ENCODE measurements at places on chromosomes 1 and 21.

DNA sequence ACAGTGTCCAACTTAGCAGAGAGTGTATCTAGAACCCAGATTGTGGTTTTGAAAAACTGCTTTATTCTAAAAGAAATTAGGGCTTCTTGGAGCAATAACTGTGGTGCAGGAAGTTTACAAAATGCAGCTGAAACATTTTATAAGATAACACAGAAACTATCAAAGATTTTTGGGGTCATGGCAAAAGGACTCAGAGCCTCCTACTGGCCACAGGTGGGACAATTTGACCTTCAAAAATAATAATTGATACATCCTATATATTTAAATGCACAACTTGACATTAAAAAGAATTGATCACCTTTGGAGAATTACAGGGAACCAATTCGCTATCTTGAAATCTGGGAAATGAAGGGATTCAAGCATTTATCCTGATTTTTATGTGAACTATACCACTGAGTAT is 235.2 kb downstream of the RPS6KC1 start:
- no peak for DNase-seq

- no peak for DNase-seq
Measured at GRCh38 chr1:50473513-50473912, 50.3 kb upstream of the DMRTA2 start.

DNA sequence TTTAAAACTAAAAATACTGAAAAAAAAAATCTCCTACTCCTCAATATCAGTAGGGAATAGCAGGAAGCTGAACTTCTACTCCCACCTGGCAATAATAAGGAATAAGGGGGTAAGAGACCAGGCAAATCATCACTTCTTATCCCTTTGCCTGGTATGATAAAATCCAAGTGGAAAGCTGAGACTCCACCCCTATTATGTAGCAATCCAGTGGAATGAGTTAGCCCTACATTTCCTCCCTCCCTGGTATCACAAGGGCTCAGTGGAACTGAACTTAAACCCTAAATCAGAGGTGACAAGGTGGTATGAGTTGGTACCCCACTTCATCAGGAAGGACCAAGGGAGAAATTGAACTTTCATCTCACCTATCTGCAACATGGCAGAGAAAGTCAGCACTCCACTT is 25.7 kb downstream of the TRIM33 start:
- no peak for DNase-seq

- peak; percentile 25 for DNase-seq
Measured at GRCh38 chr1:115296981-115297380, 41.1 kb downstream of the NGF start.

GRCh38 chr1:12554521-12555305 is 63.3 kb downstream of the DHRS3 start:
- DNase-seq: no peak

DNA sequence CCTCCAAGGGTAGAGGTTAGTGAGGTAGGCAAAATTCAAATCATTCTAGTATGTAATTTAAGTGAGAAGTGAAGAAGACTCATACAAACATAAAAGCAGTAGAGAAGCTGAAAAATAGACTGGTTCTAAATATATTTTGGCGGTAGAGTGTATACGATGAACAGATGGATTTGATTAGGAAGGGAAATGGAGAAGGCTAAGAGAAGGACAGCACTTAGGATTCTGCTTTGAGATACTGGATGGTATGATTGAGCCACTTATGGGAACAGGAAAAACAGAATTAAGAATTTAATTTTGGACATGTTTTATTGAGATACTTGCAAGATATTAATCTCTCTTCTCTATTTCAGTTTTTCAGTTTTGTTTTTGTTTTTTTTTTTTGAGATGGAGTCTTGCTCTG is 60.1 kb downstream of the EPB41 start:
- no peak for DNase-seq

GRCh38 chr1:184747089-184747955 is 7.3 kb downstream of the EDEM3 start:
- peak; percentile 63 for DNase-seq

- no peak for DNase-seq
Measured at GRCh38 chr1:224541901-224542630, 74.1 kb upstream of the CNIH3 start.

DNA sequence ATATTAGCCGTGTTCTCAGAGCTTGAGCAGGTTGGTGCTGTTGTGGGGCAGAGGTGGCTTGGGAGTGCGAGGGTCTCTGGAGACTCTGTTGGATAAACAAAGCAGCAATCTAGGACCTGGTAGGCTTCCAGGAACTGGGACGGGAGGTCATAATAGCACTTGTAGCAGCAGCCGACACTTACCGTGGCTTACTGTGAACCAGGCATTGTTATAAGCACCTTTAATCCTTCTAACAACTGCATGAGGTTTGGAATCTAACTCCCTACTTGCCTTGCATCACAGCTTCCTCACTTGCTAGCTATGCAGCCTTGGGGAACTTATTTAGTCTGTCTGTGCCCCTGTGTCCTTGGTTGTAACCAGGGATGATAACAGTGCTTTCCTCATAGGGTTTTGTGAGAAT is 94.9 kb downstream of the NAV1 start:
- no peak for DNase-seq

DNA sequence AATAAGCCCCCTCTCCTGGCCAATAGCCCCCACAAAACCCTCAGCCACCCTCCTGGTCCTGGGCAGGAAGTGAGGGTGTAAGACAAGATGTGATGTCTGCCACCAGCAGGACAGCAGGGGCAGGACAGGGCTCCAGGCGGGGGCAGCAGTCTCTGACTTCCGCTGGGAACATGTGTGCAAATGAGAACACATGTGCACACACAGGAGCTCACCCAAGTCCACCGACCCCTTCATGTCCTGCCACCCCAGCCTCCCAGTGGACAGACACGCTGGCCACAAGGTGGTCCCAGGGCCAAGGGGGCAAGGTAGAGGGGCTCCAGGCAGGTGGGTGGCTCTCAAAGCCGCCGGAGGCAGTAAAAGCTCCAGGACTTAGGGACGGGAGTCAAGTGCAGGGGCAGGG is 60.1 kb downstream of the KCNAB2 start:
- no peak for DNase-seq

DNA sequence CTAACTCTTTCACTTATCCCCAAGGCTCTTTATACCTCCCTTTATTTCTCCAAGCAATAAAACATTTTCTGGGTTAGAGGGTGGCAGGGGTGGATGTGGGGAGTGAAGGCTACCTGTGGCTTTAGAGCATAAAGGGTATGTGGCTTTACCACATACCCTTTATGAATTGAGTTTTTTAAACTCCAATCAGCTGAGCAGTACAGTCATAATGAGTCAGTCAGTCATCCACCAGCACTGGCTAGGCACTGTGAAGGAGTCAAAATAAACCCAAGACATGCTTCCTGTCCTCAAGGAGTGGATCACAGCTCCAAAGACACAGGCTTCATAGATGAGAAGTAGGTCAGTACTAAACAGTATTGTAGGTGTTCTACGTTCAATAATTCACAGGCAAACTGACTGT is 2.6 kb upstream of the TDRD10 start:
- DNase-seq: no peak

DNA sequence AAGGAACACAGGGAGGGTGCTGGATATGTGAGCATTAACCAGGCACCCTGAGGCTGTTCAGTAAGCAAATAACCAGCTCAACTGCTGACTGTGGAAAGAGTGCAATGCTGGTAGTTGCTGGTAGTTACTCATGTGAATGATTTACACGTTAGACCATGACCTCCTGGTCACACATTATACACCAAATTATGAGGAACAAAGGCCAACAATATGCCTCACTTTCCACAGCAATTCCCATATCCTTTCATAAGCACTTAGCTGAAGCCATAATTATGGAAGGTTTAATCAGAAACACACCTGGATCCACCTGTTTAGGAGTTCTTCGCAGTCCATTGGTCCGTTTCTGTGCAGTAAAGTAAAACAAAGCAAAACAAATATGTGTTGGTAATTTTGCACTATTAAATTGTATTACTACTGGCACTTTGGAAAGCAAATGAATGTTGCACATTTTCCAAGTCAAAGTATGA is 281.8 kb downstream of the VAV3 start:
- DNase-seq: no peak

DNA sequence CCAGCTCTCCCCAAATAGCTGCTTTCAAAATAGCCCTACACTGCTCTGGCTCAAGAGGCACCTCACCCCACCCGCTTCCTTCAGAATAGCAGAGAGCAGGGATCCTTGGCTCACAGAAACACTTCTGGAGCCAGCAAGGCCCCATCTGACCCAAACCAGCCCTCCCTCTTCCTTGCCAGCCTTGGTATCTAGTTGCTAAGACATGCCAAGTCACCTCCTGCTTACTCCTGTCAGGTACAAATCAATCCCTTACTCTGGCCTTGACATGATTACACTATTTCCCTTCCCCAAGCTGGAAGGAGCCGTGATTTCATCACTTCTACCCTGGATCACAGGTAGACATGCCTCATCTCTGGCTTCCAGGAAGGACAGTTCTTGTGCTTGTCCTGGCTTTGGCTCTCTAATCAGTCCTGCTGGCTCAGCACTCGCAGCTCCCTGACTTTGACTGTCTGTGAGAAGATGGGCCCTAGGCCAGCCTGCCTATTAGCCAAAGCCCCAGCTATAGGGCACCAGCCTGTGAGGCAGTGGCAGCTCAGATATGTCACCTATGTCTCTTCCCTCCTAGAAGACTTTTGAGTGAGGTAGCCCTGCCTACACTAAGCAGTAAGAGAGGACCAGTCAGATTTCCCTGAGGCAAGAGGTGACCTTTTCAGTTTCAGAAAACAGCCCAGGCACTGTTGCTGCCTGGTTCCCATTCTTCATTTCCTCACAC is 8.9 kb upstream of the MUTYH start:
- DNase-seq: no peak
